ENCODE measurements at places on chromosomes 1 and 21.
A peak's percentile ranks its signal among the peaks of the same experiment; 100 is the strongest.

DNA sequence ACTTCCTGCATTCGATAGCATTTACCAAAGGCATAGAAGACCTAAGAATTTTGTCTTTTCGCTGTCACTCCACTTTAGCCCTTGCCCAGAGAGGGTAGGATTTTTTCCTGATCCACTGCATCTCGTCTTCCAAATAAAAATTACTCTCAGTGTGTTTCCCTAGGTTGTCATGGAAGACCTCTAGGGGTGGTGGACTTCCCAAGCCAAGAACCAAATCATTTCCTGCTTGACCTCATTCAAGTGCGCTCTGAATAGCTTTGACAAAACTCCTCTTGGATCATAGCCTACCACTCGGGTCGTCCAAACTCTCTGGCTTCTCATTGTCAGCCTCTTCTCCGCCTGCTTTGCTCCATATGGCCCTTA is 431 bp upstream of the C1orf52 start:
- DNase-seq: no peak

GRCh38 chr1:230067871-230068620 is 1.0 kb downstream of the GALNT2 start:
- DNase-seq: peak; percentile 21

DNA sequence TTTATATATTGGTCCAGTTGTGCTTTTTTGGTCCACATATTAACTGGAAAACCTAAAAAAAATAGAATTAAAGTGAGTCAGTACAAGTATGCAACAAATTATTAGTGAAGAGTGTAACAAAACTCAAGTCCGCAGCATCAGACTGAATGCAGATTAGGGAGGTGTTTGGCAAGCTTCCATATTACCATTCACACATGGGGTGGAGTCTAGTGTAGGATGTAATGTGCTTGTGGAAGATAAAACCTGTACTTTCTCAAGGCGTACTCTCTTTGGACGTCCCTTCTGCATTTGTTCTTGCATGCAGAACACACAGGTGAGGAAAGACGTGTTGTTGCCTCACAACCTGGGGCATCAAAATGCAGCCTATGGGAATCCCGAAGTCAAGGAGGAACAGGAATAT is 668.7 kb downstream of the MRPL39 start:
- no peak for DNase-seq

DNA sequence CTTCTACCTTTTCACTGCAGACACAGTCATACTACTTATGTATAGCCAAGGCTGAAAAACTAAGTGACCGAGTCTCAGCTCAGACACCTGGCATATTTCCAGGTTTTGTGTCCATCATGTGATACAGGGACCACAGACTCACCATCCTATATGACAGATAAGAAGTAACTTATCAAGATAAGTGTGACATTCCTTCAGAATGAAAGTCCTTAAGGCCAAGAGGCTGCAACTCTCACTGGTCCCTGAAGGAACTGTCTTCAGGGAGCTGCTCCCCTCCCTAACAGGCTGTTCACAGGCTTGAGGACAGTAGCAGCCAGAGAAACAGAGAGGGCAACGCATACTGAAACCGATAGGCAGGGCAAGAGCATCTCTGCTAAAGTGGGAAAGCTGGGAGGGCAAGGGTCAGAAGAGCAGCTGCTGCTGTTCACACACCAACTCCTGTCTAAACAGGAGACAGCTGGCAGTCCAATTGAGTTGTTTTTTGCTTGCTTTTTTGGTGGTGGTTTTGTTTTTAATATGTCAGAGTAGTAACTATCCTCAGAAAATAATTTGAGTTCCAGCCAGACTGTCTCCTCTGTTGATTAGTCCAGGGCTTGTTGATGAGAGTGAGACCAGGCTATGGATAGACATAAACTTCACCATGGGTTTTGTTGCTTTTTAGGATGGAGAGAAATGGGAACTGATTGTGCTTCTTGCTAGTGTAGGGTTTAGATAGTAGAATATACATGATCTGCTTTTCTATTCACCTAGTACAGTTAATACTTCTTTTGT is 67.7 kb downstream of the MACF1 start:
- no peak for DNase-seq

DNA sequence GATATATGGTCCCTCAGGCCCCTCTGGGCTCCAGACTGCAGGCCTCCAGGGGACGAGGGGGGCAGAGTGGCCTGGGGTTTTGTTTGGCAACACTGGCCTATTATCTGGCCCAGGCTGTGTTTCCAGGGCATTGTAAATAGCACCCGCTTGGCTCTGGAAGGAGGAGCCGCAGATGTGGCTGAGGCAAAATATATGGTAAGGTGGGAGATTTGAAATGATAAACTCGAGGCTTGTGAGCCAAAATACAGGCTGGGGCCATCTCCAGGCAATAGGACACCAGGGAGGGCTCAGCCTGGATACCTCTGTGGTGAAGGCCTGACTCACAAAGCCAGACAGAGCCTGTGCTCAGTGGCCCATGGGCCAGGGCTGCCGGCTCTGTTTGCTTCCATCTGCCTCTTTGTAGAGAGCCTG is 14.0 kb downstream of the NAV1 start:
- DNase-seq: no peak

- DNase-seq: no peak
These were observed 3.2 kb downstream of the DVL1 start for GRCh38 chr1:1345860-1346500.

DNA sequence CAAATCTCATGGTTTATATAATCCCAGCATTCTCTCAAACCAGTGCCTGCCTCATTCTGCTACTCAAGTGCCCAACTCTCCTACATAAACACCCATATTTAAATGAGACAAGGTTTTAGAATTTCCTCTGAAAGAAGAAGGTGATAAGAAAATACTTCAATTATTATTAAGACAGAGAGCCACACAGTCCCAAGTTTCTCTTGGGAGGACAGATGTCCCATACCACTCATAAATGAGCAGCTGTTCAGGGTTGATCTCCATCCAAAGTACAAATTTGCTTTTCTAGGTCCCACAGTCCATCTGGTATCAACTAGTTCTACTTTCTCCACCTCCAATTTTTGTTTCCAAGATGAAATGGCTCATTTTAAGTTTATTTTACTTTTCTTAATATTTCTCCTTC is 11.3 kb downstream of the DCAF8 start:
- DNase-seq: no peak

DNA sequence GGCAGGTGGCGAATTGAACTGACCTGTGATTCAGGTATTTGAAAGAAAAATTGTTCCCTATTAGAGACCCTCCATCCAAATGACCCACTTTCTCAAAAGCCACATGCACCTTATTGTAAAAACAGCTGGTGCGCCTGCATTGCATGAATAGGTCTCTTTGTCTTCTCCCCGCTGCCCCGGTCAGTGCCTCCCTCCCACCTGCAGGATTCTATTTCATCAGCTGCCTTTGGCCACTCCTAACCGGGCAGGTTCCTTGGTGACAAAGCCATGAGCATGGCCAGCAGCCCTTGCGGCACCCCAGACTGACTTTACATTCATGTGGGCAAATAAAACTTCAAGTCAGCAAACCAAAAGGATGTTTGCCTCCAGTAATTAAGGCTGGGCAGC is 6.4 kb downstream of the TMPRSS3 start:
- no peak for DNase-seq

DNA sequence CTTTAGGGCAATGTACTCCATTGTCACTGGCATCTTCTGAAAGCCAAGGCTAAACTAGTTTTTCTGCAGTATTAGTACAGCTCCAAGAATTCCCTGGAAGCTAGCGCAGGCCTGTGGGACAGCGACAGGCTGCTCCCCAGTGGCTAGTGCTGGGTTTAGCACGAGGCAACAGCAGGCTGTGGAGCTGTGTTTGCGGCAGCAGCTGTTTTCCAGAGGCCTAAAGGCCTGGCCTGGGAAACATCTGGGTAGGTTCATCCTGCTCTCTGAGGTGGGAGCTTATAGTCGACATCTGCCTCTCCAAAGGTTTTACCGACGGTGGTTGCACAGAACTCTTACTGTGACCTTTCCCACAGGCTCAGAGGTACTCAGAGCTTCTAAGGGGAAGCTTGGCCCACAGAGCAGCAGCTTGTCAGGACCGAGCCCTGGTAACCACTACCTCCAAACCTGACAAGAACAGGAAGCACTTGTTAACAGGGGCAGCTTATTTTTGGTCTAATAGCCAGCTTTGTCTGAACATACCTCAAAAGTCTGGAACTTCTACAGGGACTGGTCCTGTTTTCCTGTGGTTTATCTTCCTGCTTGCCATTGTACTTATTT is 17.2 kb downstream of the CC2D1B start:
- DNase-seq: no peak

- DNase-seq: no peak
These were observed 5.8 kb upstream of the EPS8L3 start for GRCh38 chr1:109769330-109770078.

GRCh38 chr1:182268669-182269068 is 122.9 kb downstream of the GLUL start:
- DNase-seq: no peak

GRCh38 chr1:240387051-240387450 is 224.9 kb downstream of the GREM2 start:
- no peak for DNase-seq

GRCh38 chr1:26384076-26384475 is 11.5 kb upstream of the ZNF683 start:
- no peak for DNase-seq

DNA sequence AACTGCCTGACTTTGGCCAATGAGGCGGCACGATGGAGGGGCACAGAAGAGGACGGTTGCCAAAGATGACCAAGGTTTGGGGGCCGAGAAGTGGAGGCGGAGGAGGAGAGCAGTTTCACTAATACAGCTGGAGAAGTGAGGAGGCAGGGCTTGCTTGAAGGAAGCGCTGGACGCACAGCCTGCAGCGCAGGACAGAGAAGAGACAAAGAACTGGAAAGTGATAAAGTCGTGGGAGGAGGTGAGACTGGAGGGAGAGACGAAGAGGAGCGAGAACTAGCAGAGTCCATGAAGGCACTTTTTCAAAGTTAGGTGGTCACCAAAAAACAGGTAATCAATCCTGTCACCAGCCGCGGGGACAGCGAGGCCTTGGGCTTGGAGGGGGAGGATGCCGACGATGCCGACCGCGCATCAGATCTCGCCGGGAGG is 771 bp downstream of the PACC1 start:
- no peak for DNase-seq

GRCh38 chr1:109322974-109323373 is 16.2 kb upstream of the MYBPHL start:
- DNase-seq: no peak

DNA sequence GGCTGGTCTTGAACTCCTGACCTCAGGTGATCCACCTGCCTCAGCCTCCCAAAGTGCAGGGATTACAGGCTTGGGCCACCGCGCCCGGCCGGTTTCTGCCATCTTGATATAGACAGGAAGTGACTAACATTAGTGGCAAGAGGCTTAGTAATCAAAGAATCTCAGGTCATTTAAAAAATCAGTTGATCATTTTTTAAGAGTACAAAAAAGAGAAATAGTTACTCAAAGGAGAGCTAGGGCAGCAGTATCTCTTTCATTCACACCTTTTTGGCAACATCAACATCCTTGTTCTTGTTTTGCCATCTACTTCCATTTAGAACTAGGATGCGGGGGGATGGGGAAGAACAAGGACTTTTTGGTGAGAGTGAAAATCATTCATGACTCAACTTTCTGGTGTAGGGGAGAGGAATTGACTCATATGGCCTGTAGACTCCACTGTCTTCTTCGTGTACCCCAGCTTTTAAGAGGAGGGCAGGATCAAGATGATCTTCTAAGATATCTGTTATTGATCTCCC is 8.8 kb downstream of the FCRLB start:
- peak; percentile 24 for DNase-seq

DNA sequence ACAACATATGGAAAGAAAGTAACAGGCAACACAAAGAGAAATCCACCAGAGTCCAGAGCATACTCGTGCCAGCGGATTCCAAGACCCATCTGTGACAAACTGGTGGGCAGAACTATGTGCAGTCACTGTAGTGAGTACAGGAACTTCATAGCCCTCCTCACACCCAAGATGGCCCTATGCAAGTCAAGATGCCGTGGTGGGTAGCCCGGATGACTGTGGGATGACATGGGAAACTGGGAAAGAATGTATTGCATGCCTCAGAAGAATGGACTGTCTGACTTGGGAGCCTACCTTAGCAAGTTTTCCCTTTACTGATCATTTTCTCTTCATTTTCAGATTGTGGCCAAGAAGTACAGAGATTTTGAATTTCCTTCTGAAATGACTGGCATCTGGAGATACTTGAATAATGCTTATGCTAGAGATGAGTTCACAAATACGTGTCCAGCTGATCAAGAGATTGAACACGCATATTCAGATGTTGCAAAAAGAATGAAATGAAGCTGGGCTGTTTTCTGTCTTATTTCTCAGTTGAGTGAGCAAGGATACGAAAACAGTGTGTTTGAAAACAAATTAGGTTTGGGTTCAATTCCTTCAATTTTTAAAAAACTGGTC is 47.3 kb downstream of the CLIC6 start:
- no peak for DNase-seq

DNA sequence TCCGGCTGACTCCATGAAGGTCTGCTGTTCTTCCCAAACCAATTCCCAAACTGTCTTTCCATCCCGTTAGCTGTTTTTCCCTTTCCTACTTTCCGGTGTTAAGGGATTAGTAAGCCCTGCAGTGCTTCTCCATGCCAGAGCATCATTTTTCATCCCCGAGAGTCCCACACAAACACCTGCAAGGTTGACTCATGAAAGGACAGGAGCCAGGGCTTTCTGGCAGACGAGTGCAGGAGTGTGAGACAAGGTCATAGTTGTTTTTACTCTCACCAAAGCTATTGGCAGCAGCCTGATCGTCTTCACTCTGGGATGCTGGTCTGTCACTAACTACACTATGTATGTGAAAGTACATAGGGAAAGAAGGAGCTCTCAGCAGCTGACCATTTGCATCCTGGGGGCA is 10.2 kb upstream of the BECN2 start:
- DNase-seq: no peak

GRCh38 chr1:197567442-197567841 is 207.8 kb downstream of the DENND1B start:
- no peak for DNase-seq

DNA sequence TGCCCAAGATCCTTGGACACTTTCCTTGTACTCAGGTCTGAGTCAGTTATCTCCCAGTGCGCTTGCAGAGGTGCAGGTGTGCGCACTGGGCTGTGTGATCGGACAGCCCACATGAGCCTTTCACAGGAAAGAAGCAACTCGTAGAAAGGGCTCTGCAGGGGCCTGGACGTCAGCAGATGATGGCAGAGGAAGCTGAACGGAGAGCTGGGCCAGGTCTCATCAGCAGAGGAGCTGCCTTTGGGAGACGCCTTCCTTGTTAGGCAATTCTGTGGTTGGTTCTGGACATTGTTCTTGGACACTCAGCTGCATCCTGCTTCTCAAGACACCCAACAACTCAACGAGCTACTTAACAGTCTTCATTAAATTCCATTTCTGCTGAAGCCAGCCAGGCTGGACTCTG is 7.5 kb upstream of the PROK1 start:
- DNase-seq: no peak

DNA sequence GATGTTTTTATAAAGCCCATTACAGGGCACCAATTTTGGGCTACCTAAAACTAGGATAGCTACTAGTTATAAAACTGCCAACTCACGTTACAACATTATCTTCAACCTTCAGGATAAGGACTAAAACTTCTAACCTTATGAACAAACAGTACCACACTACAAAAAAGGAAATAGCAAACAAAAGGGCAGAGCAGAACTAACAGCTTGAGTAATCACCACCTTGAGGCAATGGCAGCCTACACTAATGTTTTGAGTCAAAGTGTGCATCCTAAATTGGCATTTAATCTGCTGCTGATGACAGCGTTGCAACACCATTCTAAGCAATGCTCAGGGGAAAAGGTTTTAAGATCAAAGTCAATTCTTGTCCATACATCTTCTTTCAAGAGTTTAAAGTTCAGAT is 27.2 kb downstream of the PTP4A2 start:
- DNase-seq: no peak

GRCh38 chr1:116326486-116326885 is 46.6 kb upstream of the ATP1A1 start:
- DNase-seq: no peak
